ENCODE measurements at places on chromosomes 4 and X.

DNA sequence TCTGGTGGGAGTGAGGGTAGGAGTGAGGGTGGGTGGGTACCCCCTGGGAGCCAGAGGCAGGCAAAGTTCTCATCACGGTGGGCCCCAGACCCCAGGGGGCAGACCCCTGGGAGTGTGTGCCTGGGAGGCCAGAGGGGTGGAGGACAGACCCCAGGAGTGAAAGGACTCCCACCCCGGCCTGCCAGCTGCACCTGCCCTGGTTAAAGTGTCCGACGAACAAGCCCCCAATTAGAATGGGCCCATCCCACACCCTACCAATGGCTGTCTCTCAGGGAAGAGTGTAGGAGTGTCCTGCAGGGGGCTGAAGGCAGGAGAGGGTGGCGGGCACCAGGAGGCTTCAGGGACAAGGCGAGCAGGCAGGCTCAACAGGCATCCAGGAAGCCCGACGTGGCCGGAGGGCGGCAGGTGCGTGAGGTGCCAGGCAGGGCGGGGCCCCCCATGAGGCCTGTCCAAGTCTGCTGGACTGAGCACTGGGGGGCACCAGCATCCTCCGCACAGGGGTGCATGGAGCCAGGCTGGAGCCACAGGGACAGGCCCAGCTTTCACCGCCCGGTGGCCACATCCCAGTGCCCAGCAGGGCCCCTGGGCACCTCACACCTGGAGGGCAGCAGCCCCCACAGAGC lies 8.7 kb downstream of the PDE6B start:
- no peak for DNase-seq

GRCh38 chr4:23241408-23241807 lies 548.7 kb downstream of the GBA3 start:
- DNase-seq: no peak

DNA sequence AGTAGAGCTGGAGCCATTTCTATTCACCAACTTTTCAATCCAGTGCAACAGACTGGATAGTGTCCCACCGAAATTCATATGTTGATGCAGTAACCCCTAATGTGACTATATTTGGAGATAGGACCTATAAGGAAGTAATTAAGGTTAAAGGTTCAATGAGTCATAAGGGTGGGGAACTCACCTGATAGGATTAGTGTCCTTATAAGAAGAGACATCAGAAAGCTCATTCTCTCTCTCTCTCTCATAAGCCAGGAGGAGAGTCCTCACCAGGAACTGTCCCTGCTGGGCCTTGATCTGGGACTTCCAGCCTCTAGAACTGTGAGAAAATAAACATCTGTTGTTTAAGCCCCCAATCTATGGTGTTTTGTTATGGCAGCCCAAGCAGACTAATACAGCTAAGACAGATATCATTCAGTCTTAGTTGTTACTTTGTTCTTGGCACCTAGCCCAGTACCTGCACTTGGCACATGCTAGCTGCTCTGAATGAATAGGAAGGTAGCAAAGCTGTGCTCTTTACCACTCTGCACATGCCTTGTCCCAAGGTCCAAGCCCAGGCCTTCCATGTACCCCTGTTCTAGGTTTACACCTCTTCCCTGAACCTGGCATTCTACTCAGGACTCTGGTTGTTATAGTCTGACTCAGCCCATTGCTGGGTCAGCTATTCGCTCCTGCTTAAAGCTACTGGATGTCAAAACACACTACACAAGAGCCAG lies 19.2 kb upstream of the BRS3 start:
- DNase-seq: no peak

DNA sequence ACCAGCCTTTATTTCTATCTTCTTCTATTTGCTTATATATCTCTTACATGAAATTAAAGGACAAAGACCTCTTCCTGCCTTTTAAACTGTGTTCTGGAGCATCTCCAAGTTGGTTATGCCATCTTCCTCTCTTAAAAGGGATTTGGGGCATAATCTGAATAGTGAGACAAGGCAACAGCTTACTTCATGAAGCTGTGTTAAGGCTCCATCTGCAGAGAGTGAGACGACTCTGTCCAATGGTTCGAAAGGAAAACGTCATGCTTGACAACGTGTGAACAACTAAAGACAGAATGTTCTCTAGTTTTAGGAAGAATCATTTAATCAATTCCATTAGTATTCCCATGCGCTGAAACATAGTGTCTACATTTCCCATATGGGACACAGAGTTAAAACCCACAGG lies 59.4 kb downstream of the GPM6A start:
- no peak for DNase-seq

DNA sequence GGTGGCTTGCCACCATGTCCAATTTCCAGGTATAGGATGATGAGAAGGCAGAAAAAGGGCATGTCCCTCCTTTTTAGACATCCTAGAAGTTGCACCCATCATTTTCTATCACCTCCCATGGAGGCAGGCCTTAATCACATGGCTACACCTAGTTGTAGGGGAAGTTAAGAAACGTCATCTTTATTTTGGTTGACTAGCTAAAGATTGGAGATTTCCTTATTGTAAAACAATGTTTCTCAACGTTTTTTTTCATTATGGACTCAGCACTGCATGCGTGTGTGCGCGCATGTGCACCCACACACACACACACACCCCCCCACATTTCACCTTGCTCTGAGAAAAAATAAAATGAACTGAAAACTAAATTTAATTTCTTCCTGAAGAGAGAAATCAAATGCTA lies 2.0 kb upstream of the CXCL9 start:
- no peak for DNase-seq
